Fibroblast of skin of right quadriceps (primary cell): ENCODE measurements at places on chromosomes 4 and X.
A peak's percentile ranks its signal among the peaks of the same experiment; 100 is the strongest.

- no peak for DNase-seq
These were observed 563.1 kb downstream of the INPP4B start for GRCh38 chr4:142282870-142283431.

DNA sequence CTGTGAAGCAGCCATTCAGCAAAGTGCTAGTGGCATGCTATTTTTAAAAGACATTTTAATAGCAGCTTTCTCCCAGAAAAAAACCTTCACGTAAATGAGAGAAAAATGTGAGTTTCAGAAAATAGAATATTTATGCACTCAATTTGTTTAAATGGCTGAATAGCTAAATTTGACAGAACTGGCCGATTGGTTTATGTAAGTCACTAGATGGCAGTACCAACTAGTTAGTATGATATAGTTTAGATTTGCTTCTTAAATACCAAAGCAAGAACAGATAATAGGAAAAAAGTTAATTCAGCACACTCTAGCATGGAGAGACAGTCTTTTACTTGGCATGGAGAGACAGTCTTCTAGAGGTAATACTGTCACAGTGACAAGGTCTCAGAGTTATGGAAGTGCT is 250.1 kb downstream of the SNCA start:
- DNase-seq: no peak

GRCh38 chr4:167897116-167897515 is 195.2 kb upstream of the ANXA10 start:
- peak; percentile 20 for DNase-seq

GRCh38 chr4:3321295-3321889 is 28.6 kb downstream of the RGS12 start:
- DNase-seq: no peak

DNA sequence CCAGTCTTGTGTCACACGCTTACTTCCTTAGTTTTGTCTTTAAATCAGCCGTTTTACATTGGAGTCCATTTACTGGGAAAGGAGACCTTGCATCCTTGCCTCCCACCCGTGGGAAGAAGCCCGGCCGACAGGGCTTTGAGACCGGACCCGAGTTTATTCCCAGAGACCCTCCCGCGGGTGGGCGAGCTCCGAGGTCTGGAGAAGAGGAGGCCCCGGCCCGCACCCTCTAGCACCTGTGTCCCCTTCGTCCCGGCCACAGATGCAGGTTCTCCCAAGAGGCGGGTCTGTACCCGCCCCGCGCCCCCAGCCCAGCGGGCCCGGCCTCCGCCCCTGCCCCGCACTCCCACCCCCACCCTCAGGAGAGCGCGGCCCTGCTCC is 3.8 kb upstream of the SLC26A1 start:
- no peak for DNase-seq

GRCh38 chrX:11789809-11790208 is 31.8 kb downstream of the MSL3 start:
- no peak for DNase-seq

- DNase-seq: no peak
These were observed 292.5 kb upstream of the DCAF8L1 start for GRCh38 chrX:28273736-28274135.

DNA sequence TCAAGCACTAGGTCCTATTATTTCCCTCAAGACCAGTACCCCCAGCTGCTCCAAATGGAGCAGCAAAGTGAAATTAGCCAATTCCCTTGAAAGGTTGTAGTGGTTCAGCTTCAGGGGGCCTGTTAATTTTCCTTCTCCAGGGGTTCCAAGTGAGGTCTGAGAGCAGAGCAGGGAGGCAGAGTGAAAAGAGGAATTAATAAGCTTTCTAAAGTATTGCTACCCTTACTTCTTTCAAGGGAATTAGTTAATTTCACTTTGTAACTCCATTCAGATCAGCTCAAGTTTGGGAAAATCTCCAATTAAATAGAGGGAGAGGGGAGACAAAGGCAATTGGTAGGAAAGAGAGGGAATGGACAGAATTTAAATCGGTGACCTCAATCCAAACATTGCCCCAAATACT is 78.7 kb upstream of the SLC7A11 start:
- DNase-seq: no peak

DNA sequence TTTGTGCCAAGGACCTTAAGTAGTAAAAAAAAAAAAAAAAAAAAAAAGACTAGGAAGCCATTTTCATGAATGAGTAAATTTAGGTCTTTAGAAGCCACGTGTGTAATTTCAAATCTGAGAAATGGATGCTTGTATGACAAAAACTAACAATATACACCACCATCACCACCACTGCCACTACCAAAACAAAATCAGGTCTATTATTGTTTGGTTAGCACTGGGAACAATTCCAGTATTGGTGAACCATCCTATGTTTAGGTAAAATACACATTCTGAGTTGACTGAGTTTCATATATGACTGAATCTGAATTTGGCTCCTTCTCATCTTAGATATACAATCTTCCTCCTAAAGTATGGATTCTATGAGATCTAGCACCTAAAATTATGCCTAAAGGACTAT is 8.8 kb upstream of the TMSB4X start:
- DNase-seq: no peak

GRCh38 chr4:121950680-121951520 is 960 bp downstream of the TRPC3 start:
- DNase-seq: peak; percentile 35

- no peak for DNase-seq
These were observed 48.1 kb downstream of the WDR19 start for GRCh38 chr4:39230462-39230861.

GRCh38 chrX:73647632-73648322 is 84.8 kb downstream of the CHIC1 start:
- no peak for DNase-seq

DNA sequence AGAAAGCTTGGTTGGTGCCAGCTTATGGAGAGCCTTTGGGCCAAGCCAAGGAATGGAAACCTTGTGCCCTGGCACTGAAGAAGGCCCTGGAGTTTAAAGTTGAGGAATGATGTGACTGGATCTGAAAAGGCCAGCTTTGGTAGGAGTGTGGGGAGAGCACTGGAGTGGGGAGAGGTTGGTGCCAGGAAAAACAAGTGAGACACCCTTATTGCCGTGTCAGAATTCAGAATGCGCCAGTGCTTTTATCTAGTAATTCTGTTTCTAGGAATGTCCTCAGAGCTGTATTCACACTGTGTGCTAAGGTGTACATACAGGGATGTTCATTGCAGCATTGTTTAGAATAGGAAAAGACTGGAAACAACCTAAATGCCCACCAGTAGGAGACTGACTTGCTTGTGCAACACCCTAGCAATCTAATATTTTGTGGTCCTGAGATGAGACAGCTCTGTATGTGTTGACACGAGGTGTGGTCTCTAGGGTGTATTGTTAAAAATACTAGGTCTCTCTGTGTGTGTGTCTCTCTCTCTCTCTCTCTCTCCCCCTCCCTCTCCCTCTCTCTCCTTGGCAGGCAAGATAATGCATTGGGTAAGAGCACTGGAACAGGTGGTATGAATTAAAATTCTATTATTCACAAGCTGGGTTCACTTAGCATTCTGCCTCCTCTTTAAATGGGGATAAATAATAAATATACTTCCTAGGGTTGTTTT is 107.8 kb downstream of the GATB start:
- DNase-seq: peak; percentile 78

- peak; percentile 82 for DNase-seq
These were observed 263.7 kb upstream of the UGT8 start for GRCh38 chr4:114334884-114335330.

DNA sequence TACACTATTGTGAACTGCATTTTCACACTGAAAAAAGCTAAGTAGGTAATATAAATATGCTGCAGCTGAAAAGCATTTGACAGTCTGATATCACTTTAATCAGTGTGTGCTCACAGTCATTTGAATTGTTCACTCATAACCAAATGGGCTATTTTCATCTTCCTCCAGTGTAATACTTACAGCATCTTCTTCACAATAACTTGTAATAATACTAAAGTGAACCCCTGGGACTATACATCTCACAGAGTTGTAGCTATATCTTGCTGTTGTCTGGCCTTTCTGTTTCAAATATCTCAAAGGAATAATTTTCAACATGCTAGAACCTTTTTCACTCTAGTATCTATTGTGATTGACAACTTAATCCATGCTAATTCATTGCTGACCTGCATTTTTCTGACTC is 66.8 kb upstream of the GALNTL6 start:
- DNase-seq: no peak

DNA sequence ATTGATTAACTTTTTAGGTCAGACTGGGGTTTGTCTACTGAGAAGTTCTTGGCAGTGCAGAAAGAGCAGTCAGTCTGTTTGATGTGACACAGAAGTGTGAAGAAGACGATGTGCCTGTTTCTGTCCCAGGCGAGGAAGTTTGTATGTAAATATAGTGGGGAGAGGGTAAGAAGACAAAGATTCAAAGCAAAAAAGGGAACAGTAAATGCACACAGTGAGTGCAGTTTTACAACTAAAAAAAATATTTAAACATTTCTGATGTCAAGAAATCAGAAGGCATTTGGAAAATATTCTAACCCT is 264.9 kb downstream of the RAPGEF2 start:
- no peak for DNase-seq

- DNase-seq: no peak
These were observed 34.7 kb upstream of the TASL start for GRCh38 chrX:30612250-30612655.

- no peak for DNase-seq
These were observed 205.7 kb downstream of the FAT4 start for GRCh38 chr4:125520258-125520990.

DNA sequence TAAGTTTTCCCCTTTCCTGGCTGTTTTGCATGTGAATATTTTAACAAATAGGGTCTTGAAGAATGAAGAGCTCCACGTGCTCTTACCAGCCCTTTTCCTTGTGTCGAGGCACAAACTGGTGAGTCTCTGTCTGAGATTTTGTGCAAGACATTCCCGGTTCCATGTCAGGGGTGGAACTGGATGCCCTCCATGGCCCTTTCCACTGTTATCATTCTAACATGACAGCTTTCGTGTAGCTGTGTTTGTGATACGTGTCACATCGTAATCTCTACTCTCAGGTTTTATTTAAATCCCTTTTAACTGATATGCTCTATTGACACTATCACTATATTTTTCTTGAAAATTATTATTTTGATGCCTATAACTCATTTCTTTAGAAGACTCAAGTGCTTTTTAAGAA is 130.4 kb downstream of the SORBS2 start:
- DNase-seq: no peak

GRCh38 chr4:5712517-5712916 is 1.5 kb downstream of the EVC start:
- peak; percentile 81 for DNase-seq

GRCh38 chr4:143099693-143100092 is 85.0 kb upstream of the USP38 start:
- DNase-seq: no peak

- no peak for DNase-seq
These were observed 490.4 kb upstream of the ZFP42 start for GRCh38 chr4:187504974-187505797.

GRCh38 chr4:40931238-40931637 is 181.5 kb downstream of the NSUN7 start:
- no peak for DNase-seq

- DNase-seq: peak; percentile 86
These were observed 313.2 kb upstream of the DKK2 start for GRCh38 chr4:107349266-107349665.

GRCh38 chr4:81675791-81676393 is 204.2 kb upstream of the RASGEF1B start:
- no peak for DNase-seq

- peak; percentile 15 for DNase-seq
These were observed 63.3 kb upstream of the ANXA10 start for GRCh38 chr4:168028970-168029597.

- DNase-seq: peak; percentile 7
These were observed 626.7 kb upstream of the BOD1L1 start for GRCh38 chr4:14254252-14254651.

DNA sequence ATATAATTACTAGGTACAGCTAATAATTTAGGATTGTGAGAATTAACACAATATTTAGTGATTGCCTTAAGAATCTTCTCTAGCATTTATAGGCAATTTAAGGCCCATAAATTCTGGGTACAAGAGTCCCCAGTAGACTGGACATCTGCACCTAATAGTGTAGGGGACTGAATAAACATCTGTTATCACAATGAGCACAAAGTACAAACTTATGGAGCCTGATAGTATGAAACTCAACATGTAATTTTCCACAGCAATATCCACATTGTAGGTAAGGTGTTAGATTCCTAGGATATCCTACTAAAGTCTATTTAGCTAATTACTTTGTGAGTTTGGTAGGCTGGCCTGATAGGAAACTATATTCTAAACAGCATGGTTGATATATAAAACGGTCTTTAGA is 178.3 kb downstream of the FAM13A start:
- no peak for DNase-seq

DNA sequence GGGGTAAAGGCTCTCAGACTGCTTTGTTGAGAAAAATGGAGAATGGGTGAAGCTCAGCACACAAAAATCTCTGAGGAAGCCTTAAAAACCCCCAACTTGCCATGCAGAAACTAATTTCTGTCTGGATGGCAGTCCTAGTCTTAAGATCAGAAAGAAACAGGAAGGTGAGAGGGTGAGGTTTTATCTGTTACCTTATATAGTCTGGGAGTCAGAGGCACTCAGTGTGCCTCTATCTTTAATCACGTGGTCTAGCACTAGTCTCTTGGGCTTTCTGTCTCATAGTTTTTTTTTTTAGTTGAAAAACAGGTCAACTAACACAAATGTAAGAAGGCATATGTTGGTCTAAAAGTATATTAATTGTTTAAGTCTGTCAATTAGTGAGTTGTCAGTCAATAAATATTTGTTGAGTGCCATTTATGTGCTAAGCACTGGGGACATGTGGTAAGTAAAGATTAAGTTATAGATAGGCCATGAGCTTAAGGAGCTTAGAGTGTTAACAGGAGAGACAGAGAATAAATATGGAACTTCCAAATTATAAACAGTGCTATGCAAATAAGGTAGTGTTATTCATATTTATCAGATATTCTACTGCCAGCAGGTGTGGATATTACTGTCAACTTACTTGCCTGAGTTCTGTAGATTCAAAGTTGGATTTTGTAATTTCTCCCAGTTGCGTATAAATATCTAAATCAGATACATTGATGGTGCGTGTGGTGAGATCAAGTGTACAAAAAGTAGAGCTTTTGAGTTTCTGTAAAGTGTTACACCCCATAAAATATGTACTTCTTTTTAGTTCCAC is 7.0 kb downstream of the CYBB start:
- no peak for DNase-seq

- DNase-seq: peak; percentile 60
These were observed 172.7 kb downstream of the MID1 start for GRCh38 chrX:10447564-10448214.

GRCh38 chr4:37388681-37389365 is 144.3 kb downstream of the NWD2 start:
- DNase-seq: no peak

- DNase-seq: no peak
These were observed 21.1 kb downstream of the RBM10 start for GRCh38 chrX:47166126-47166525.

GRCh38 chrX:119552508-119552907 is 12.7 kb downstream of the STEEP1 start:
- DNase-seq: peak; percentile 42

DNA sequence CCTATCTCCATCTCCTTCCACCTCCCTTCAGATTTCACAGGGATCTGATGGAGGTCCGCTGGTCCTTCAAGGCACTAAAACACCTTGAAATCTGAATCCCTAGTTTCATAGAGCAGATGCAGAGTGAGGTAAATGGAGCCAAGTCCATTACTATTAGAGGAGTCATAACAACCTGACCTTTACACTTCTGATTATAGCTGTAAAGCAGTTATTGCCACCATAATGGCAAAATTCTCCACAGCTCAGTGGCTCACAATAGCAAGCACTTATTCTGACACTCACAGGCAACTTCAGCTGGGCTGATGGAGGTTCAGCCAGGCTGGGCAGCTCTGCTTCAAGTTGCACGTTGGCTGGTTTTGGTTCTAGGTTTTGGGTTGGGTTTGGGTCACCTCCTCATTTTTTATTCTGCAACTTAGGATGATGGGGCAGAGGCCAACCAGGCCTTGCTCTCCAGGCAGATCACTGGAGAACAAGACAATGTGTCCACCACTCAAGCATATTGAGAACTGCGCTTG is 51.4 kb upstream of the LRAT start:
- no peak for DNase-seq
